Stimulated activated CD4-positive, alpha-beta T cell treated with anti-CD3 and anti-CD28 coated beads, Interleukin-4, amount 100 ng/mL, for 24 hours (primary cell): ENCODE measurements at places on chromosomes 2 and 18.

DNA sequence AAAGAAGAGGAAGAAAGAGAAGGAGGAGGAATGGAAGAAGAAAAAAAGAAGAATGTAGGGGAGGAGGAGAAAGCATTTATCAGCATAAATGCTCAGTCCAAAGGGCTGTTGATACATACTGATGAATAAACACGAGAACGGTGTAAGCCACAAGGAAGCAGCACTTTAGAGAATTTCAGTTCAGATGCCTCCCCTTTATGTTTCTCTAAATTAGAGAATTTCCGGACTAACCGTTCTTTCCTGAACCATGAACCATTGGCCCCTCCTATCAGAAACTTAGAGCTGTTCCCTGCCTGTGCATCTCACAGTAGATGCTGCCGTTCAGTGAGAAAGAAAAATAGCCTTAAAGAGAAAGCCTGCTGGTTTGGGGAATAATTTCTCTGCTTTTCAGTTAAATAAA lies 49.2 kb upstream of the TUBA3D start:
- no peak for DNase-seq

- DNase-seq = no peak
These were observed 89.9 kb upstream of the CD226 start for GRCh38 chr18:70037431-70038061.

DNA sequence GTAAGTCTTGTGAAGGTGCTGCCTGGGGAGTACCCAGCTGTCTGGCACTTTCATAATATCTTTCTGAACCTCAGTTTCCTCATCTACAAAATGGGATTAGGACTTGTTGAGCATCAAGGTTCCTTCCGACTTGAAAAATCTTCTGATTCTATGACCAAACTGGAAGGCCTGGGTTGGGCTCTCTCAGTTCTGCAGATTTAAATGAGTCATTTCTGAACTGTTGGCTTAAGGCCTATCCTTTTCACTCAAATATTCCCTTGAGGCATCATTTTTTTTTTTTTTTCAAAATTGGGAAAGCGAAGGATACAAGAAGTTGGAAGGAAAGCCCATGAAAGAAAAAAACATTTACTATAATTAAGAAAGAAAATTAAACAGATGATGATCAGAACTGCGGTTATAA lies 40.8 kb upstream of the CYP1B1 start:
- DNase-seq = no peak

- peak; percentile 83 for DNase-seq
These were observed at the start of gene GPR55 for GRCh38 chr2:230924470-230925341. Gene GPR55 (minus strand): TSS chr2:230925242. CDS start chr2:230910962, 14,280 bp downstream.

DNA sequence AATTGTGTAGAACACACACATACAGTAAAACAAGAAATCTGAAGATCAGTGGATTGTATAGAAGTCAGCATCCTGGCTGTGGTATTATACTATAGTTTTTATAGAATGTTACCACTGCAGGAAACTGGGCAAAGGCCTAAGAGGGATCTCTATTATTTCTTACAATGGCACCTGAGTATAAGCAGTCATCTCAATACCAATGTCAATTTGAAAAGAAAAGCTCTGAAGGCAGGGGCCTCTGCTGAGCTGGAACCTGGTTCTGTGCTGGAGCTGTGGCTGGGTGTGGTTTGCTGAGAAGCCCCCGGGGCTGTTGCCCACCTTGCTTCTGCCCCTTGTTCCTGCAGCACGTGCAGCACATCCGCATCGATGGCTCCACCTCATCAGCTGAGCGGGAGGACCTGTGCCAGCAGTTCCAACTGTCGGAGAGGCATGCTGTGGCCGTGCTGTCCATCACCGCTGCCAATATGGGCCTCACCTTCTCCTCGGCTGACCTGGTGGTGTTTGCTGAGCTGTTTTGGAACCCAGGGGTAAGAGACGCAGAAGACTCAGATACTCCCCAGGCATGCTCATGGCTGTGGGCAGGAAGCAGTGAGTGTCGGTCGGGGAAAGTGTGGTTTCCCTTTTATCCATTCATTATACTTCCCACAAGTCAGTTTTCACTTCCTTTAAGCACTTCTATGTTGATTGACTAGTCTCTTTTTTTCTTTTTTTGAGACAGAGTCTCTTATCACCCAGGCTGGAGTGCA lies 23.5 kb upstream of the RPL37A start:
- DNase-seq = peak; percentile 7

DNA sequence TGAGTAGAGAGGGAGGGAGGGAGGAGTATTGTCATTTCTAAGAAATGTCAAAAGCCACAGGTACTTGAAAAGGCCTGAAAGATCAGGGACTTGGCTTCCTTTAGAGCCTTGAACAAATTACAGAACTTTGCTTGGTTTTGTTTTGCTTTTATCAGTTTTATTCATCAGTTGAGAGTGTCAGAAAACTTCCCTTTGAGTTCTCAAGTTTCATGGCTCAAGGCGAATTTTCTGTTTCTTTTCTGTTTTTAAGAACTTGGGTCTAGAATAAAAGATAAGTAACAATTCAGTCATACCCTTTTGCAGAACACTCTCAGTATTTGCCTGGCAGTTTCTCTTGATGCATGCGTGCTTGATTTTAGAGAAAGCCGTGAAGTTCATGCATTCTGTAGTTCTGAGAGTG lies 531.9 kb downstream of the PARD3B start:
- DNase-seq = no peak
